Immature natural killer cell (primary cell): ENCODE measurements at places on chromosomes 5 and 9. TPM values are rescaled to one million over a fixed set of nuclear protein-coding genes. Genes with fewer than 3 reads are reported as not detected.

The CDO1 gene
- not detected for polyA plus RNA-seq

The NR2F1-AS1 gene
- not detected for polyA plus RNA-seq

The SMIM33 gene
- not detected for polyA plus RNA-seq

The SLC23A1 gene
- not detected for polyA plus RNA-seq

The TMC1 gene
- polyA plus RNA-seq: not detected

The LHX3 gene
- not detected for polyA plus RNA-seq

The MARCOL gene
- not detected for polyA plus RNA-seq

The SLC36A3 gene
- not detected for polyA plus RNA-seq

The BTNL3 gene
- polyA plus RNA-seq: not detected

The HAUS6 gene
- polyA plus RNA-seq: 6.8 TPM

The SLC6A7 gene
- not detected for polyA plus RNA-seq

- no peak overlapping the region for H3K4me3 ChIP-seq
- DNase-seq: no peak
- peaks cover 2% of the 10 kb centered on the region for H3K27me3 ChIP-seq
- H3K36me3 ChIP-seq: peaks cover 4% of the 10 kb centered on the region
- H3K27ac ChIP-seq: peak overlapping the region; percentile 62
- H3K4me1 ChIP-seq: peaks cover 56% of the 10 kb centered on the region
These were observed 41.4 kb downstream of the BICD2 start for GRCh38 chr9:92723299-92723625.

DNA sequence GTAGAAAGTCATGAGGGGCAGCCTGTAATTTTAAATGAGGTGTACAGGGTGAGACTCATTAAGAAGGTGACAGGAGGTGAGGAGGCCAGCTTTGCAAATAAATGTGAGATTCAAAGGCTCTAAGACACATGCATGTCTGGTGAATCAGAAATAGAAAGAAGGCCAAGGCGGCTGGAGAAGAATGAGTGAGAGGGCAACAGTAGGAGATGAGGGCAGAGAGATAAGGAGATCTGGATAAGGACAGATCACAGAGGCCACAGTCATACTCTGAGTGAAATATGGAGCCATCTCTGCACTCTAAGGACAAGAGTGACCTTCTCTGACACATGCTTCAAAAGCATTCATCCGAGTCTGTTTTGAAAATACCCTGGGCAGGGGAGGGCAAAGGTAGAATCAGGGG lies 90.7 kb downstream of the RAD23B start:
- DNase-seq: no peak
- no peak overlapping the region for H3K27ac ChIP-seq
- H3K27me3 ChIP-seq: peaks cover 5% of the 10 kb centered on the region

GRCh38 chr9:12329623-12329985 lies 363.6 kb upstream of the TYRP1 start:
- DNase-seq: no peak
- H3K27ac ChIP-seq: no peak overlapping the region
- H3K36me3 ChIP-seq: no peaks in the 10 kb centered on the region

DNA sequence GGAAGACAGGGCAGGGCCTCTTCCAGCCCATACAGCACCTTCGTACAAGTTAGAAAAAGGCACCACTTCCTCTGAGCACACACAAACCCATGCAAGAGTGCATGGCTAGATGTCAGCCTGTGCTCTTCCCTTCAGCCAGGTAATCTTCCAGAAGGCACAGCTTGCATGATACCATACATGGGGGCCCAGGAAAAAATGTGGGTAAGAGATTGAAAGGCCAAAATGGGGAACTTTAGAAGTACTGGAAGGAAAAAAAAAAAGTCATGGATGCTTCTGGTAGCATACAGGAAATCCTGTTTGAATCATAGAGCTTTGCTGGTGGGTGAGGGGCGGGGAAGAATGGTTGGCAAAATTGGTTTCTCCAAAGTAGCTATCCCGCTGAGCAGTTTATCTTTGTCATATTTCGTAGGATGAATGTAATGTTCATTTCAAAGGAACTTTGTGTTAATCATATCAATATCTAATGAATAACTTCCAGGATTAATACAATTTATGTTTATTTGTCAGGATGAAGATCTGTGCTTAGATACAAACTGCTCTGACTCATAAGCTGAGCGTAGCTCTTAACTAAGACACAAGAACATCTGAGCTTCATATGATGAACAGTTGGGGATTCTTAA lies 78.2 kb upstream of the MAP3K1 start:
- no peaks in the 10 kb centered on the region for H3K36me3 ChIP-seq
- H3K27ac ChIP-seq: no peak overlapping the region
- DNase-seq: no peak
- H3K27me3 ChIP-seq: peaks cover 5% of the 10 kb centered on the region
- peaks cover 16% of the 10 kb centered on the region for H3K4me1 ChIP-seq

DNA sequence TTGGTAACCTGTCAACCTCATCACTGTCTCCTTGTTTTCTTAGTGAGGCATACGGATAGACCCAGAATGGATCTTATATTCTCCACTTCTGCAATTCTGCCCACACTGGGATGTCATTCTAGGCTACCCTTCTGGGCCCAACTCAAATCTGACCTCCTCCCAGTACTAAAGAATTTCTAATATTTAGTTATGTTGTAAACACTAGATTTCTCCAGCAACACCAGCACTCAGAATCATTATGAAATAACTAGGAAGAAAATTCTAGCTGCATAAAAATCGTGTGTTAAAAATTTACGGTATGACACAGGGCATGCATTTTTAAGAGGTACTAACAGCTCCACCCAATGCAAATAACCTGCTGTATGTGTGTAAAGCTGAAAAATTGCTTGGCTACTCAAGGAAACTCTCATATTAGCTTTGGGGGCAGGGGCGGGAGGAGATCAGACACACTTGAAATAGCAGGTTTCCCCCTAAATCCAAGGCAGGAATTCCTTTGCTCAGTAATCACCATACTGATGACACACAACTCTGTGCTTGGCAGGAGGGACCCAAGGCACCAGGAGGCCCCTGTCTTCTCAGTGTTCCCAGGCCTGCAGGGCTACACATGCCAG lies 27.3 kb downstream of the MACROH2A1 start:
- no peak overlapping the region for H3K27ac ChIP-seq
- peaks cover 50% of the 10 kb centered on the region for H3K4me1 ChIP-seq
- H3K27me3 ChIP-seq: peaks cover 2% of the 10 kb centered on the region
- no peak overlapping the region for H3K4me3 ChIP-seq
- DNase-seq: no peak

DNA sequence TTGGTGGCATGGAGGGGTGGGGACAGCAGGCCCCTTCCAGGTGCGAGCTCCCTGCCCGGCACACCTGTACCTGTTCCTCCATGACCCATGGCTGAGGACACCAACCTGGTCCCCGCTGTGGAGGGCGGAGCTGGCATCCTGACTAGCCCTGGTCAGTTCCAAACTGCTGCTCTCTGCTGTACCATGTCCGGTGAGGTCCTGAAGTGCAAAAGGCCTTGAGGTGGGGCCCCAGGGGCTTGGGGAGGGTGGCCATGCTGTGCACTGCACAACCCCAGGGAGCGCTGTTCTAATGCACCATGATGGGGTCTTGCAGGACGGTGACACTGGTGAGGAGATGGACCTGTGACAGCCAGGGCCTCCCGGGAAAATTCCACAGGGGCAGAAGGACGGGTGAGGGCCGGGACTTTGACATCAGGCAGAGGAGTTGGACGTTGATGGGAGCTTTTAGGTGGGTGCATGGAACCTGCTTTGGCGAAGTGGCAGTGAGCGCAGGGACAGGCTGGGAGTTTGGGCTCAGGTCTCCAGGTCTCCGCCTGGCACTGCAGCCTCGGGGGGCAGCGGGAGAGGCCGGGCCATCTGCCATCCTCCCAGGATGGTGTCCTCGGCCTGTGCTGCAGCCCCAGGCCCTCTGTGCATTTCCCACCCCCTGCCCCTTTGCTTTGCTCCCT lies 38.9 kb downstream of the COL5A1 start:
- H3K4me3 ChIP-seq: no peak overlapping the region
- H3K36me3 ChIP-seq: no peaks in the 10 kb centered on the region
- no peak for DNase-seq
- H3K27ac ChIP-seq: no peak overlapping the region

DNA sequence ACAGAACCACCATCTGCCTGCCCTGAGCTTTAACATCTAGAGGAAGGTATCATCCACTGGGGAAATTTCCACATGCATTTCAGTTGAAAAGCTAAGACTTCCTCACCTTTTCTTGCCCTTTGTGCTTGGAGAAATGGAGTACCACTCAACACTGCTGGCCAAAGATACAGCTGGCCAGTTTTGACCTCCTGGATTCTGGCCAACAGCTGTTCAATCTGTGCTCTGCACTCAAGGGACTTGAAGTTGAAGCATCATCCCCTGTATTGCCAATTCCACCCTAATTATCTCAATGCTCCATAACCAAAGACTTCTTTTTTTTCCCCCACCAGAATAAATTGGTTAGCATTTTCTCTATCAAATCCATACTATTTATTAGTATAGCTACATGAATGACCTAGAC lies 70.4 kb upstream of the PRDM9 start:
- no peak overlapping the region for H3K27ac ChIP-seq
- H3K27me3 ChIP-seq: no peaks in the 10 kb centered on the region
- H3K4me3 ChIP-seq: no peak overlapping the region
- DNase-seq: no peak
- no peaks in the 10 kb centered on the region for H3K36me3 ChIP-seq
- no peaks in the 10 kb centered on the region for H3K4me1 ChIP-seq

GRCh38 chr9:129108805-129109536 lies 1.6 kb downstream of the CRAT start:
- peak overlapping the region; percentile 77 for H3K4me3 ChIP-seq
- no peaks in the 10 kb centered on the region for H3K36me3 ChIP-seq
- H3K27ac ChIP-seq: peak overlapping the region; percentile 57

- H3K36me3 ChIP-seq: no peaks in the 10 kb centered on the region
- no peak overlapping the region for H3K4me3 ChIP-seq
- no peaks in the 10 kb centered on the region for H3K27me3 ChIP-seq
- no peak overlapping the region for H3K27ac ChIP-seq
- DNase-seq: no peak
These were observed 348.7 kb upstream of the GRIN3A start for GRCh38 chr9:102087141-102087540.

GRCh38 chr5:62741761-62742160 lies 163.1 kb downstream of the LRRC70 start:
- peaks cover 2% of the 10 kb centered on the region for H3K27me3 ChIP-seq
- DNase-seq: no peak
- H3K27ac ChIP-seq: no peak overlapping the region

- H3K27me3 ChIP-seq: peaks cover 17% of the 10 kb centered on the region
- DNase-seq: peak; percentile 92
- peaks cover 6% of the 10 kb centered on the region for H3K36me3 ChIP-seq
These were observed at the start of gene TRIM52 for GRCh38 chr5:181260720-181261319. TSS of gene TRIM52 (minus strand) at chr5:181261143. CDS start at chr5:181260813, 330 bp downstream.

- H3K4me3 ChIP-seq: no peak overlapping the region
- H3K27me3 ChIP-seq: peaks cover 4% of the 10 kb centered on the region
- peak overlapping the region; percentile 1 for H3K27ac ChIP-seq
These were observed 7.7 kb downstream of the ZNF622 start for GRCh38 chr5:16457853-16458252.

- no peak overlapping the region for H3K4me3 ChIP-seq
- H3K4me1 ChIP-seq: no peaks in the 10 kb centered on the region
- no peak for DNase-seq
- H3K27me3 ChIP-seq: peaks cover 4% of the 10 kb centered on the region
These were observed 297.2 kb downstream of the DRD1 start for GRCh38 chr5:175146733-175147132.

DNA sequence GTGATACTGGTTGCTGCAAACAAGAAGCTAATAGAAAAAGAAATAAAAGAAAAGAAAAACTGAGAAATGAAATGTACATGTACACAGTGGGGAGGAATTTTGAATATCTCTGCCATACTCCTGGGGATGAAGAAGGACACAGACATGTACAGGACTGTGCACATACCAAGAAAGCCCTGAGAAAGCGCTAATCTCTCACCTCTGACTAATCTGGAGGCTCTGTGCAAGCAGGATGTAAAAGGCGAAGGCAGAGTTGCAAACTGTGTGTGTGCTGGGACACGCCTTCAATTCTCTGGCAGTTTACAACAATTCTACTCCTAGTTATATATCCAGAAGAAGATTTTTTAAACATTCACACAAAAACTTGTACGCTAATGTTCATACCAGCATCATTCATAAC lies 211.4 kb downstream of the KIAA0825 start:
- no peak for DNase-seq
- H3K4me1 ChIP-seq: no peaks in the 10 kb centered on the region
- no peak overlapping the region for H3K4me3 ChIP-seq
- H3K27me3 ChIP-seq: no peaks in the 10 kb centered on the region
- H3K27ac ChIP-seq: no peak overlapping the region
- H3K36me3 ChIP-seq: peaks cover 3% of the 10 kb centered on the region

DNA sequence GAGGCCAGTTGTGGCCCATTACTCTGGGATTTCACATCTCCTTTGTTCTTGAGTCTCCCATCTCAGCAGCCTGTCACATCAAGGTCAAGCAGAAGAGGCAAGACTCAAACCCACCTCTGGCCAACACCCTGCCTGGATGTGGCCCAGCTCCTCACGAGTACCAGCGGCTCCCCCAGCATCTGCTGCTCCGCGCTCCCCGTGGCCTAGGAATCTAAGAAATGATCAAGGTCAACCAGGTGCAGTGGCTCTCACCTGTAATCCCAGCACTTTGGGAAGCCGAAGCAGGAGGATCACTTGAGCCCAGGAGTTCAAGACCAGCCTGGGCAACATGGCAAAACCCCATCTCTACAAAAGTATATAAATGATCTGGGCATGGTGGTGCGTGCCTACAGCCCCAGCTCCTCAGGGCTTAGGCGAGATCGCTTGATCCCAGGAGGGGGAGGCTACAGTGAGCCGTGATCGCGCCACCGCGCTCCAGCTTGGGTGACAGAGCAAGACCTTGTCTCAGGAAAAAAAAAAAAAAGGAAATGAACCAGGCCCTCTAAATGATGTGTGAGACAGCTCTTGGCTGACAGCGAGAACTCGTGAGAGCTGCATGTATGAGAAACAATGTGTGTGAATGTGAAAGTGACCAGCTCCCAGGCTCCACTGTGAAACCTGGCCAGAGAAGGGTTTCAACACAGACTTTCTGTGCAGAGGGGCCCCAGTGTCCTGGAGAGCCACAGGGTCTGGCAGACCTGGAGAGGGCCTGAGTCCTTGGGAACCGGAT lies 61.6 kb upstream of the ANGPTL2 start:
- peaks cover 8% of the 10 kb centered on the region for H3K36me3 ChIP-seq
- no peak overlapping the region for H3K4me3 ChIP-seq
- no peaks in the 10 kb centered on the region for H3K4me1 ChIP-seq
- no peak for DNase-seq
- H3K27me3 ChIP-seq: no peaks in the 10 kb centered on the region

DNA sequence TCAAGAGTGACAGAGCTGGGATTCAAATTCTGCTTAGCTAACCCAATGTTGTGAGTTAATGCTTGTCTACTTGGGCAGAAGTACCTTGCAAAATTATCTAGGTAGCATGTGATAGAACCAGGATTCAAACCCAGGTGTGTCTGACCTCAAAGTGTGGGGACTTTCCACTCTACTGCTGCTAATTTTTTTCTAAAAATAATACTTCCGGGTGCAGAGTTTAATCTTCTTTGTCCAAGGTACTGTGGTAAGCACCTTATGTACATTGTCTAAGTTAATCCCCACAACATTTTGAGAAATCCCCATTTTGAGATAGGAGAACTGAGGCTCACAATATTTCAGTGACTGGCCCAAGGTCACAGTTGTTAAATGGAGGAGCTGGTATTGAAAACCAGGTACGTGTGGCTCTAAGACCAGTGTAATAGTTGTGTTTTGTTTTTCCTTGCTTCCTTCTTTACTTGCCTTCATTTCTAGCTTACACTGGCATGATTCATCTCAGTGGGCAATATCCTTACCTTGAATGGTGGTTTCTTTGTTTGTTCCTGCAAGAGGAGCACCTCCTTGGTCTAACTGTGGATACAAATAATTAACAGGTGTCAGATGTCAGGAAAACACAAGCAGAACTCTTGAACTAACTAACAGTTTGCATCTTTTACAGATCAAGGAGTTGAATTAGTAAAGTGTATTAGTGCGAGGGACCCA lies 7.5 kb downstream of the ALDOB start:
- DNase-seq: no peak
- no peak overlapping the region for H3K4me3 ChIP-seq
- no peaks in the 10 kb centered on the region for H3K4me1 ChIP-seq
- no peaks in the 10 kb centered on the region for H3K36me3 ChIP-seq
- H3K27ac ChIP-seq: no peak overlapping the region
